Right forelimb (tissue), 1 donor: ENCODE measurements at places on chromosomes 7 and 10.
A peak's percentile ranks its signal among the peaks of the same experiment; 100 is the strongest.

DNA sequence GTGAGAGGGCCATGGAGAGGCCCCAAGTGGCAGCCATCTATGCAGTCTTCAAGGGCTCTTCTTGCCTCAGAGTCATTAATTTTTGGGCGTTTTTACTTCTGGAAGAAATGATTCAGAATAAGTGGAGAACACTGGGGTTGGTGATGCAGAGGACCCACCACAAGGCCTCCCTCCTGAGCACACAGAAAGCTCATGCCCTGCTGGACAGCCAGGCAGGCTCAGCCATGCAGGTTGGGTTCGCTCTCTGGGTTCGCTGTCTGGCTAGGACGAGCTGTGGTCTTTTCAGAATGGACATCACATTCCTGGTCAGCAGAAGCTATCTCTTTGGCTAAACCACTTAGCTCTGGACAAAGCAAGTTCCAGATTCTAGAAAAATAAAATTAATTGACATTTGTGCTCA lies 480.8 kb downstream of the RPS24 start:
- no peak for DNase-seq

DNA sequence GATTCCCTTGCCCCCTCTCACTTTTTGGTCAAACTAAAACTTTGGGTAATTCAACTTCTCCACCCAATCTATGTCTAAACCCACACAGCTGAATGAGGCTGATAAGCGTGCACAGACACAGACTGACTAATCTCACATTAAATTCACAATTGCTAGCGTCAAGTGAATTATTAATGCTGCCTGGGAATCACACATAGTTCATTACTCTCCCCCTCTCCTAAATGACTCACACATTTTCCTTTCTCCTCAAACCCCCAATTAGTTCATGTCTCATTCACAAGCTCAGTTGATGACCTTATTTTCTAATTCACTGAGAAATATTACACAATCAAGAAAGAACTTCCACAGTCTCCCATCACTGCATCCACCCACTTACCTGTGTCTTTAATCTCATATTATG lies 14.5 kb downstream of the KLF14 start:
- DNase-seq = no peak

GRCh38 chr7:4845740-4846142 lies 16.1 kb downstream of the PAPOLB start:
- no peak for DNase-seq

GRCh38 chr10:129039406-129040370 lies 427.4 kb upstream of the MGMT start:
- DNase-seq = peak; percentile 41

GRCh38 chr10:131323025-131323424 lies 11.5 kb upstream of the TCERG1L start:
- DNase-seq = no peak

DNA sequence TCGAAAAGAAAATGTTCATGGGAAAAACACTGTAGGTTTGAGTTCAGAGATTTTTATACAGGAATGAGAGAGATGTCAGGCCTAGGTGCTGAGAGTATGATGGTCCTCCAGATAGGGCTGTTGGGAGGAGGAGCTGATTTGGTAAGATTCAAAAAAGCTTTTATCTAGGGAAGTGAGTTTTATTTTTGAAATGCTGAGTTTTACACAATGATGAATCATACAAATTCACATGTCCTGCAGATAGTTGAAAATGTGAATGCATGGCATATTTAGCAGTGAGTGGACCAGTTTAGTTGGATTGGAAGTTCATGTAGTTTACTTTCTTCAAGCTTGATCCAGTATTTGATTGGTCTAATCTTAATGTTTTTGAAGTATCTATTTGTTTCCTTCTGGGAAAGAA lies 154.8 kb downstream of the LRRC4 start:
- DNase-seq = no peak

DNA sequence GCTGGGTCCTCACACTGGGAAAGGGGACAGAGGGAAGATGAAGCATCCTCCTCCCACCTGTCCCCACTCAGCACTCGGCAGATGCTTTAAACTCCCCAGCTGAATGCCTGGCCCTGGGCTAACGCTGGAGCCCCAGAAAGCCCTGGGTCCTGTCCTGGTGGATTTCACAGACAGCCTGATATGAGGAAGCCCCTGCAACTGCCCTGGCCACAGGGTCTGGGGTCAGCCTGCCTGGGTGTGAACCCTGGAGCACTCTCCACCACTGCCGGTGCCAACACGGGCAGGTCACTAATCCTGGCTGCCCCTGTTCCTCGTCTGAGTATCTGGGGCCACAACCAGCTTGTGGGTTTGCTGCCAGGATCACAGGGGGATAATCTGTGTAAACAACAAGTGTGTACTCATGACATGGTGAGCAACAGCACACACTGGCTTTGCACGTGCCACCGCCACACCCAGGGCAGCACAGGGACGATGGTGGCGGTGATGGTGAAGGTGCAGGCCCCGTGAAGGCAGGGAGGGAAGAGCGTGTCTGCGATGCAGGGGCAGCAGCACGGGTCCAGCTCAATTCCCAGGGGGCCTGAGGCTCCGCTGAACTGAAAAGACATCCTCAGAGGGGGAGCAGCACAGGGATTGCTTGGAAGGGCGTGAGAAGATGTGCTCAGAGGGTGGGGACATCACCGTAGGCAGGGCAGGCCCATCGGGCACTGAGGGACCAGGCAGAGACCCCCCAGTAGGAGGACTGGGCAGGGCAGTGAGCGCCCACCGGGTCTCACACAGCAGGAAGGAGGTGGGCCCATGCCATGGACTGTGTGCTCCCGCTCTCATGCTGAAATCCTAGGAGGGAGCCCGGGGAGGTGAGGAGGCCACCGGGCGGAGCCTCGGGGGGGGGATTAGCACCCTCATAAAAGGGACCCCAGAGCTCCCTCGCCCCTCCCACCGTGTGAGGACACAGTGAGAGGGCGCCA lies 238.7 kb downstream of the MAD1L1 start:
- no peak for DNase-seq

GRCh38 chr10:35453855-35454532 lies 117.7 kb downstream of the CCNY start:
- no peak for DNase-seq

- DNase-seq = no peak
These were observed 3.3 kb downstream of the PITRM1 start for GRCh38 chr10:3169271-3169670.

DNA sequence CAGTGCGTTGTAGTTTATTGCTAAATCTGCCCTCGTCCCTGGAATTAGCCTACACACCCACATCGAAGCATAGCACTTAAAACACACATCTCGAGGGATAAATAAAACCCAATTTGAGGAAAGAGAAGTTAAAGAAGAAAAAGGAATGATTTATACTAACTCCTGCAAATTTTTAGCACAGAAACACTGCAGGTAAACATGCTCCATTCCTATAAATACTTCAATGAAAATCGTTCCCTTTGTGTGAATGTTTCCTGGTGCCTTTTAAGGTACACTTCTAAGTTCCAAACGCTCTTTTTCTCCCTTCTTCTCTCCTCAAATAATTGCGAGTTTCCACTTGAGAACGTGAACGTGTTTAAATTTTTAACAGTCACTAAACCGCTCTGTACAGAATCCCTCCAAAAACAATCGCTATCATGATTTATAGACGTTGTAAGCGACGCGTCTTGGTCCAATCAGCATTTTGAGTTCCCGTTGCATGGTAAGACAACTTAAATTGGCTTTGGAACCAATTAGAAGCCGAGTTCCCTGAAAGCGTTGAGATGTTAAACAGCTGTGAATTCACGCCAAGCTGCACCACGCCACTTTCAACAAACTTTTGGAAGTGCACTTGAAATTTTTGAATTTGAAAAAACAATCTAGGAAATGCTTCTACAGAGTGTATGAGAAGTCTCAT lies 12.5 kb upstream of the EBLN1 start:
- no peak for DNase-seq

- DNase-seq = peak; percentile 88
These were observed 1.1 kb upstream of the TRIP6 start for GRCh38 chr7:100865938-100866728.
